ENCODE measurements at places on chromosomes 5 and 9.

DNA sequence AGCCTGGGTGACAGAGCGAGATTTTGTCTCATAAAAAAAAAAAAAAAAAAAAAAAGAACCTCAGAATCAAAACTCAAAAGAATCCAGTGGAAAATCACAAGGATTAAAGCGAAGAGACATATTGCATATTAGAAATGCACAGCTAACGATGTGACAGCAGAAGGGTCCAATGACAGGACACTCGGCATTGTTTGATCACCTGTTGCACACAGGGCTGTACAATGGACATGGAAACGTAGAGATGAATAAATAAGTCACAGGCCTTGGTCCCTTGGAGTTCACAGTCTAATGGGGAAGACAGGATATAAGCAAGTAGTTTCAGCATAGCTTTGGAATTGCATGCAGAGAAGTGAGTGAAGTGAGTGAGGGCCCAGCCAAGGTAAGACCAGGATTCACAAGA lies 25.9 kb upstream of the PIK3R1 start:
- no peak for DNase-seq

DNA sequence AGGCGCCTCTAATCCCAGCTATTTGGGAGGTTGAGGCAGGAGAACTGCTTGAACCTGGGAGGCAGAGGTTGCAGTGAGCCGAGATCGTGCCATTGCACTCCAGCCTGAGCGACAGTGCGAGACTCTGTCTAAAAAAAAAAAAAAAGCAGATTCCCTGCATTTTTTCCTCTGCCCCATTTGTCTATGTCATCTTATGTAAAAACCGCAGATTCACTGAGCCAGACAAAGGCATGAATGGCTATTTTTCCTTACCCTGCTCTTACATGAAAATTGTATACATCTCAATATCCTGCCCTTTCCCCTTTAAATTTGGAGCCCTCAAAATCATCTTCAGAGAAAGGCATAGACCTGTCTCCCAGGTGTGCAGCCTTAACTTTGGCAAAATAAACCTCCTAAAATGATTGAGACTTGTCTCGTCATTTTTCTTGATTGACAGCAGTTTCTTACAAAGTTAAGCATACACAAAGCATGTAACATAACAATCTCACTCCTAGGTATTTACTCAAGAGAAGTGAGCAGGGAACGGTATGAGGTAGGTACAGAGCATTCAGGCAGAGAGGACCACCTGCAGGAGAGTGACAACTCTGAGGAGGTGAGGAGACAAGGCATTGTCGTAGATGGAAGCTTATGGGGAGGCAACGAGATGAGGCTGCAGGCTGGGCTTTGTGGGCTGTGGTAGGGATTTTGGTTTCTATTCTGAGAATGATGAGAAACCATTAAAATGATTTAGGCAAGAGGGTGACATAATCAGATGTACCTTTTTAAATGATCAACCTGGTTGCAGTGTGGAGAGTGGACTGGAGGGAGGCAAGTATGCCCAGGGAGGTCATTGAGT lies 65.7 kb upstream of the IL6ST start:
- no peak for DNase-seq

- DNase-seq, result no peak
Measured at GRCh38 chr5:146753641-146754040, 124.9 kb downstream of the PPP2R2B start.

DNA sequence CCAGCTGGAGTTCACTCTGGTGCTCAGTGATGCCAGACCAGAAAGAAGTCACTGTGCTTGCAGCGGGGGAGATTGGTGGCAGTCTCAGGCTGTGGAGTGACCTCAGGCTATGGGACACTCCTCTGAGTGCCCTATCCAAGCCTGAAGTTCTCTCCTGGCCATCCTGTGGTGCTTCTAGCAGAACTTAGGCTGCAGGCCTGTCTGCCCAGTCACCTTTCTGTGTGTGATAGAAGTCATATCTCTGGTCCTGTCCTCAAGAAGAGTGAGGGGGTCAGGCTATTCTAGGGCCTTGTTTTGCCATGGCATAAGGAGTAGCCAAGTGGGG lies 9.3 kb downstream of the PDLIM4 start:
- DNase-seq, result no peak

- no peak for DNase-seq
Measured at GRCh38 chr5:158154226-158155005, 295.5 kb upstream of the CLINT1 start.

DNA sequence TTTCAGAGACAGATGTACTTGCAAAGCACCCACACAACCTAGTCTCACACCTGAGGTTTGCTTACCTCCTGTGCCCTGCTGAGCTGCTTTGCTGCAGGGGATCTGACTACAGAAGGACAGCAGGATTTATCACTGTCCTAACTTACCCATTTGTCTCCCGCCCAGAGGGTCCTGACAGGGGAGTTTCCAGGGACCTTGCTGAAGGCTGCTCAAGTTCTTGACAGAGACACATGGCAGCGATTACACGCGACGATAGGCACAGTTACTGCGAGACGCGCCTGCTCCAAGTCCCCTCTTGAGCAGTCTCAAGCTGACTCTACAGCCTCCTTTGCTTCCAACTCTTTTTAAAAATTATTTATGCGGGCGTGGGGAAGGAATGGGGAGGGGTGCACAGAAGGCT lies 24.6 kb upstream of the GALNT10 start:
- no peak for DNase-seq

DNA sequence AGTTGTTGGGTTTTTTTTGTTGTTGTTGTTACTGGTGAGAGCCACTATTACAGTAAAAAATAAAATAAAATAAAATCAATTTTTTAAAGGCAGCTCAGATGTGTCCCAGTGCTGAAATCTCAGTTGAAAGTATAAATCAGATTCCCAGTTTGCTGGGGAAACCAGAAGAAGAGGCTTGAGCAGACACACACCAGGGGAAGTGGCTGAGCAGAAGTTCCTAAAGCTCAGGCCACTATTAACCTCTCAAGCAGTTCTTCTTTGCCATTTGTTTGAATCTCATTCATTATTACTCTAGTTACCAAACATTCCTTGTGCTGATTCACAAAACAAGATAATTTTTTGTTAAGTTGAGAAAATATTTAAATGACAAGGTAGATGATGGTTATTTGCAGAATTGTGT lies 70.9 kb upstream of the ZSWIM6 start:
- no peak for DNase-seq

DNA sequence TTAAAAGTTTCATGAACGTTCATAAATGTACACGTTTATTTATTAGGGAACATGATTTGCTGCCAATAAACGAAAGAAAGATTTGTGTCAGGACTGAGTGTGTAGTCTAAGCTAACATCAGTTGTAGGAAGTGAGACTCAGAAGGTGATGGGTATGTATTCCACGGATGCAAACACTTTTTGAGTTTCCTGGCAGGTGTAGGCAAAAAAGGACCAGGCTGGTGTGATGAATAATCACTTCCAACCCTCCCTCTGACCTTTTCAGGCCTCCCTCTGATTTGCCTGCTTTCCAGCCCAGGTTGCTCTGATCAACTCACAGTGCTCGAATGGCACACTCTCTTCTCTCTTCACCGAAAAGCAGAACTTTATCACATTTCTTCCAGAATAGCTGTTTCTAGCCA lies 51.8 kb downstream of the BASP1 start:
- no peak for DNase-seq

GRCh38 chr5:169290895-169291294 lies 10.0 kb downstream of the SLIT3 start:
- no peak for DNase-seq

GRCh38 chr5:169450464-169450863 lies 133.1 kb upstream of the SPDL1 start:
- no peak for DNase-seq

DNA sequence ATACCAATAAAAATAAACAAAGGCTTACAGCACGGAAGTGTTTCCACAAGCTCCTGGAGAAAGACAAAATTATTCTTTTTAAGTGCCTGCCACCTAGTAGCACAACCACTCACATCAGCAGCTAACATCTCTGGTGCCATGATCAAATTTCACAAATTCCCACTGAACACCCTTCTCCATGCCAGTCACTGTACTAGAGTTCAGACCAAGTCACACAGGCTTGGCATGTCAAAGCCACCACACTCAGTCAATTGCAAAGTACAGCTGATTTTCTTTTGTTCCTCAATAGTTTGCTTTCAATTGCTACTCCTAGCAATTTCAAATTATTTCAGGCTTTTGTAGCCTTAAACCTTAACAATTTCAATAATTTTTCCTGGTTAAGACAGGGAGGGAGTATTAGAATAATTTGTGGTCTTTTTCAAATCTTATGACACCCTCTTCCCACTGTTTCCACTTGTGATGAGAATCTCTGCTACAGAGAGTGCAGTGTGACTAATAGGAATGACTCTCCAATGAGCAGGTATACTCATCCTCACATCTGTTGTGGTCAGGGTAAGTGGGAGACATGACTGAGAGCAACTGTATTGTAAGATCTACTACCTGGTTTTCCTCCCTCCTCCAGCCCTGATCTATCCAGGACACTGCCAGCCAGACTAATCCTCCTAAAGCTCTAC lies 46.2 kb downstream of the RNF145 start:
- DNase-seq, result no peak

DNA sequence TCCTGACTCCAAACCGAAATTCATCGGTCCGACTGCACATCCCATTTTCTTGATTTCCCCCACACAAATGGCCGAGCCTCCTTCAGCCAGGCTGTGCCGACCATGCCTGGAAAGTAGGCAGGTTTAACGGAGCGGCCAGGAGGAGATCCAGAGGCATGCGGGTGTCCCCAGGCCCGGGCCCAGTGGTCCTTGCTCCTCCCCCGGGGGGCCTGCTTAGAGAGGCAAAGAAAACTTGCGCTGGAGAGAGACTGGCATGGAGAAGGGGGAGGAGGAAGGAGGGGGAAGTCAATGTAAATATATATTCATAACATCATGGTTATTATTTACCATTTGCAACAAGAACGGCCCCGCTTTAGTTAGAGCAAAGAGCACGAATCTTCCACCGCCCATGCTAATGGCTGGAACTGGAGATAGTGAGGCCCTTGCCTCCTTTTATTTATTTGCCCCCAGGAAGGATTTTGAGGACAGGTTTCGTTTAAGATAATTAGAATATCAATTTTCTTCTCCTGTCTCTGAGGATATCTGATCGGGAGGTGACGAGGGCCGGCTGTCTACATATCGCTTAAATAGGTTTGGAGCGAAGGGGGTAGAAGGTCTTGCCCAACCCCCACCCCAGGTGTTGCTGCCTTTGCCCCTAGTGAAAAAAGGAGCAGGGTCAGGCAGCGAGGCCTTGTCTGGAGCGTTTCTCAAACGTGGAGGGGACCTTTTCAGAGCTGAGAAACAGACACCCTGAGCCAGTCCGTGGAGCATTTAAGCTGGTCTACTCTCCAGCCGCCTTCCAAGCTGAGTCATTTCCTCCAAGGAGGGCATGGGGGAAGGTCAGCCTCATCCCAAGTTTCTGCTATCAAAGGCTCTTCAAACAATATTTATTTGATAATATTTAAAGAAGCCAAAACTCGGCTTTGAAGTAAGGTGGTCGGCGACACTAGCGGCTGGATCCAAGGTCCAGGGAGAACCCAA lies 2.5 kb downstream of the BARHL1 start:
- DNase-seq, result no peak

GRCh38 chr5:56737002-56737621 lies 78.2 kb upstream of the MAP3K1 start:
- DNase-seq, result no peak

GRCh38 chr5:134437340-134437846 lies 25.7 kb upstream of the CDKN2AIPNL start:
- DNase-seq, result no peak

- no peak for DNase-seq
Measured at GRCh38 chr9:107874591-107875369, 385.2 kb upstream of the KLF4 start.

DNA sequence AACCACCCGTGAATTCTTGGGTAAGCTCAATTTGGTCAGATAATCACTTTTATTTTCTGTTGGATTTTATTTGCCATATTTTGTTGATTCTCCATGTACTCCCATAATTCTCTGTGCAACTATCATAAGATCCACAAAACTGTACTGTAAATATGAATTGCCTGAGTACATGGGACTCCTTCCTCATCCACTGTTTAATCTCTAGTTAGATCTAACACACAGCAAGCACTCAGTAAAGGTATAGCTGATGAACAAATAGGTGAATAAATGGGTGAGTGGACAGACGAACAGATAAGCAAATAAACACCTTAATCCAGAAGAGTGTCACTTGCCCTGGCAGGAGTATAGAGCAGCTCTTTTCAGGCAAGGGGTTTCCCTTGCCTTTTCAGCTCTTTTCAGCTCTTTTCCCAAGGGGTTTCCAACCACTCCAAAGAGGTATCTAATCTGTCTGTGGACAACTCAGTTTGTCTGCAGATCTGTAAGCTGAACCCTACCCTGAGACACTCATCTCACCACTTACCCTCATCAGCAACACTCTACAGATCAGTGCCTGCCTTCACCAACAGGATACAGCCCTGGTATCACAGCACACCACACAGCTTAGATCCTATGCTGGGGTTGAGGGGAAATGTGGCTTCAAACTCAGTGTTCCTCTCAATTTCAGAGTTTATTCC lies 51.2 kb downstream of the SIL1 start:
- DNase-seq, result no peak

DNA sequence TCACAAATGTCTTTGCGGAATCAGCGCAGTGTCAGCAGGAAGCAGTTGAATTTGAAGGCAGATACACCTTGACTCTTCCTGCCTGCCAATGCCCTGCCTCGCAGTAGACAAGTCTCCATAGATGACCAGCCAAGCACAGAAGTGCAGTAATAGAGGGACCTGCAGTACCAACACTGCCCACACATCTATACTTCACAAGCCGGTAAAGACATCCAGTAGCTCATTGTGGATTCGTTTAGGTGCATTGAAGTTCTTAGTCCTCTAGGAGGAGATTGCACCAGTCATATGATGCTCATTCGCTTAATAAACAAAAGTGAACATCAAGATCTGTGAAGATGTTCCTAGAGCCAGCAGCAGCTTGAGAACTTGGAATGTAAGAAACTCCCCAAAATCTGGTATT lies 7.1 kb upstream of the IFNA2 start:
- DNase-seq, result no peak

GRCh38 chr9:93677641-93678136 lies 101.3 kb downstream of the PHF2 start:
- peak; percentile 46 for DNase-seq

DNA sequence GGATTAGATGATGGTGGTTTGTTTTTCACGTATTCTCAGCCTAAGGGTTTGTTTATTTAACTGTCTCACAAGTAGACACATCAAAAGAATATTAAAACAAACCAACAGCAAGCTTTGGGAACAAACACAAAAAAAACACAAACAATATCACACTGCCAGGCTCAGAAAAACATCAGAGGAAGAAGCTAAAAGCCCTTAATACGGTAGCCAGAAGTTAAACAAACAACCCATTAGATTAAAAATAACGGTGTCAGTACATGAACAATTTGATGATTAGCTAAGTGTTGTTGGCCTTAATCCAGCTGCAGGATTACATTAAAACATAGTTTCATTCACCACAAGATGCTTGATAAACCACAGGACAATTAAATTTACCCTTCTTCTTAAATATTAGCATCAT lies 15.9 kb upstream of the DMRT2 start:
- no peak for DNase-seq

GRCh38 chr5:158637039-158637438 lies 462.7 kb downstream of the EBF1 start:
- DNase-seq, result no peak

- DNase-seq, result no peak
Measured at GRCh38 chr9:15115702-15116101, 191.3 kb downstream of the TTC39B start.

- no peak for DNase-seq
Measured at GRCh38 chr5:63963926-63964325, 1.7 kb upstream of the HTR1A start.

- no peak for DNase-seq
Measured at GRCh38 chr5:133977858-133978257, 9.4 kb upstream of the C5orf15 start.

All from stimulated activated effector memory CD8-positive, alpha-beta T cell treated with anti-CD3 and anti-CD28 coated beads, Interleukin-12 subunit alpha, Interleukin-12 subunit beta, amount 100 ng/mL, for 72 hours (primary cell).